GM12891 (cell line): ENCODE measurements at places on chromosomes 13 and 19.

- DNase-seq: no peak
Observed at GRCh38 chr19:55461974-55462626, 658 bp upstream of the ISOC2 start.

DNA sequence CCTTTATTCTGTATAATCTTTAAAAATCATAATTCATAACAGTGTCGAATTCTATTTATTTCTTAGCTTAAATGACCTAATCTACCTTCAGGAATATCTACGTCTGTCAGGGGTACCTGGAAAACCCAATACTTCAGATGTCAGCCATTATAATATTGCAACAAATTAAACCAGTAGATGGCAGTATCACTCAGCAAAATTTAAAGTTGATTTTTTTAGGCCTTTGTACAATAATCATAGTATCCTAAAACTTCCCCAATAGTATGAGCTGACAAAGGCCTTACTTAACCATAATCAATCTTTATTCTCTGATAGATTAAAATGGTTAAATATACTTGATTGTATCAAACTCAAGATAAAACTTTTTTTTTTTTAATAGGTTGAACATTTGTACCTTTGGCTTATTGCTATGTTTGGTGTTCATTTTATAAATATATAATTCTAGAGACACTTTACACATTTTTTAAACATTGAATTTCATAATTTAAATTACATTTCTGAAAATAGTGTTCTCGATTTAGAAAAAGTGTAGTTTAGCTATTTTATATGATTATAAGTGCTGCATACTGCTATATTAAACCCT, 830.2 kb upstream of the SPRY2 start:
- no peak for DNase-seq

GRCh38 chr13:111139873-111140561, 24.9 kb downstream of the ARHGEF7 start:
- no peak for DNase-seq

GRCh38 chr13:39023761-39024160, 14.1 kb downstream of the PROSER1 start:
- no peak for DNase-seq

DNA sequence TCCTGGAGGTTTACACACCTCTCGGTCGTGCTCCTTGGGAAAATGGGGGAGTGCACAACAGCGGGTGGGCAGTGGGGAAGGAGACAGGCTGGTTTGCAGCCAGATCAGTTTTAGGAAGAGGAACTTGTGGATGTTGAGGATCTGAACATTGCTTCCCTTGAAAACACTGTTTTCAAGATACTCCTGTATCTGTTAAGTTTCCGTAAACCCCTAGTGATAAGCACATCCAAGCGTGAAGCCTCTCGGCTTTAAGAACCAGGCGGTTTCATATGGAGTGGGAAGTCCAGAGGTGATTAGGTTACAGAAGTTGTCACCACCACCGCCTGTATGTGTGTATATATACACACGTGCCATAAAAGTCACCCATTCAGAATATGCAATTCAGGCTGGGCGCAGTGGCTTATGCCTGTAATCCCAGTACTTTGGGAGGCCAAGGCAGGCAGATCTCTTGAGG, 47.4 kb downstream of the SIPA1L3 start:
- DNase-seq: no peak

DNA sequence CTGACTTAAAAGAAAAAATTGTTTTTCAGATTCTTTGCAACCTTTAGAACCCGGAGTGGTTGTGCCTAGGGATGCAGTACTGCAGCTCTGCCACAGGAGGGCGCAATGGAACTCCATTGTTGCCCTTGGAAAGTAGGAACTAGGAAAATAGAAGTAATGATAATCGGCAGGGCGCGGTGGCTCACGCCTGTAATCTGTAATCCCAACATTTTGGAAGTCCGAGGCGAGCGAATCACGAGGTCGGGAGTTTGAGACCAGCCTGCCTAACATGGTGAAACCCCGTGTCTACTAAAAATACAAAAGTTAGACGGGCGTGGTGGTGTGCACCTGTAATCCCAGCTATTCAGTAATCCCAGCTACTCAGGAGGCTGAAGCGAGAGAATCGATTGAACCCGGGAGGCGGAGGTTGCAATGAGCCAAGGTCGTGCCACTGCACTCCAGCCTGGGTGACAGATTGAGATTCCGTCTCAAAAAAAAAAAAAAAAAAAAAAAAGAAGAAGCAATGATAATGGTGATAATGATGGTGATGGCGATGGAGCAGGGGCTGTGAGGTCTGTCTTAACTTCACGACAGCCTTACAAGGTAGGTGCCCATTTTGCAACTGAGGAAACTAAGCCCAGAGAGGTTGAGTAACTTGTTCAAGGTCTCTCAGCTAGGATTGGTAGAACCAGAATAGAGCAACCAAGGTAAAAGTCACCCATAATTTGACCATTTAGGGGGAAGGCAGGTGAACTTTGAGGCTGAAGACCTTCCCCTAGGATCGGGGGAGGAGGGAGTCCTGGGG, 5.5 kb upstream of the ADAMTS10 start:
- no peak for DNase-seq

GRCh38 chr19:55500368-55500952, 12.2 kb downstream of the SSC5D start:
- no peak for DNase-seq

- DNase-seq: no peak
Observed at GRCh38 chr13:64935441-64935840, 2294.7 kb downstream of the PCDH9 start.

GRCh38 chr19:2331601-2332246, 3.2 kb downstream of the SPPL2B start:
- DNase-seq: no peak

- no peak for DNase-seq
Observed at GRCh38 chr19:28843761-28844492, 369.0 kb downstream of the UQCRFS1 start.

DNA sequence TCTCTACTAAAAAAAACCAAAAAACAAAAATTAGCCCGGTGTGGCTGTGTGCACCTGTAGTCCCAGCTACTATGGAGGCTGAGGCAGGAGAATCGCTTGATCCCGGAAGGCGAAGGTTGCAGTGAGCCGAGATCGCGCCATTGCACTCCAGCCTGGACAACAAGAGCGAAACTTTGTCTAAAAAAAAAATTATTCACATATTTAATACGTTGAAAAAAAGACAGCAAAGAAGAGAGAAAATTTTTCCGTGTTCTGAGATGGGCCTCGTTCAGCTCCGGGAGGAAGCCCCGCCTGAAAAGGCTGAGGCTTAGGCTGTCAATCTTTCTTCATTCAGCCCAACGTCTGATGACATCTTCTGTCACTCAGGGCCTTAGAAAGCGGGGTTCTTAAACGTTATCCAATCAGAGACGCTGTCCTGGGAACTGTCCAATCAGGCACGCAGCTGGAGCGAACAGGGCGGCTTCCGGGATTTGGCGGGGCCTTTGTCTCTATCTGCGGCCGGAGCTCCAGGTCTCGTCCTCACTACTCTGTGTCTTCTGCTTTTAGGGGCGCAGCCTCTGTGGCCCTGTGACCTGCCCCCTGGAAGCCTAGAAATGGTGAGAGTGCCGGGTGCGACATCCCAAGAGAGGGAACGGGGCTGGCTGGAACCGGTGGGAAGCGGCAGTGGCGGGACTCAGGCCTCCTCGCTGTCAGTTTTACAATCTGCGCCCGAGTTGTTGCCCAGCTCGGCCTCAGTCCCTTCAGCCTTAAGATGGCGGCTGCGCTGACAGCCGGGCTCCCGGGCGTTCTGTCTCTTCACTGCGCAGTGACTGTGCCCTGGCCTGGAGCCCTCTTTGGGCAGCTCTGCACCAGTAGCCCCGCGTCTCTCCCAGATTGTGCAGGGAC, at the start of gene ZNF726:
TSS of gene ZNF726 (plus strand) at position 485 of the 885 bp plus-strand sequence. CDS start at position 594, 109 bp downstream.
- DNase-seq: peak; percentile 42

DNA sequence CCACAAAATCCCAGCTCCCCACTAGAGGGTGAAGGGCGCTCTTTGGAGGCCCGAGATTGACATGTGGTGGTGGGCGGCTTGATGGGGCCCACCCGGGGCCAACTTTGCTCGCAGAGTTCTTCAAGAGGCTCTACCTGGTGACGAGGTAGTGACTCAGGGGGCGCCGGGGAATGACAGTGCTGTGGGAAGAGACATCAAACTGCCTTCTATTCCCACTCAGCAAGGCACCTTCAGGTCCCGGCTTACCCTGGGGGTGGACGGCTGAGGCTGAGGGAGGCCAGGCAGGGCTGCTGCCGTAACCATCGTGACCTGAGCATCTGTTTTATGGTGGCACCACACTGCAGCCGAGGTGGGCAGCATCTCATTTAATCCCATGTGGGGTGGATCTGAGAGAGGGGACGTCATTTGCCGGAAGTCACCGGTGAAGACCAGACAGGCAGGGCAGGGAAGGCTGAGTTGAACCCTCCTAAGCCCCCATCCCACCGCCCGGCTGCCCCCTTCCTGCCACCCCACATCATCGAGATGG, 1.6 kb downstream of the LINGO3 start:
- DNase-seq: no peak

- no peak for DNase-seq
Observed at GRCh38 chr19:16051254-16052025, 24.9 kb upstream of the TPM4 start.

DNA sequence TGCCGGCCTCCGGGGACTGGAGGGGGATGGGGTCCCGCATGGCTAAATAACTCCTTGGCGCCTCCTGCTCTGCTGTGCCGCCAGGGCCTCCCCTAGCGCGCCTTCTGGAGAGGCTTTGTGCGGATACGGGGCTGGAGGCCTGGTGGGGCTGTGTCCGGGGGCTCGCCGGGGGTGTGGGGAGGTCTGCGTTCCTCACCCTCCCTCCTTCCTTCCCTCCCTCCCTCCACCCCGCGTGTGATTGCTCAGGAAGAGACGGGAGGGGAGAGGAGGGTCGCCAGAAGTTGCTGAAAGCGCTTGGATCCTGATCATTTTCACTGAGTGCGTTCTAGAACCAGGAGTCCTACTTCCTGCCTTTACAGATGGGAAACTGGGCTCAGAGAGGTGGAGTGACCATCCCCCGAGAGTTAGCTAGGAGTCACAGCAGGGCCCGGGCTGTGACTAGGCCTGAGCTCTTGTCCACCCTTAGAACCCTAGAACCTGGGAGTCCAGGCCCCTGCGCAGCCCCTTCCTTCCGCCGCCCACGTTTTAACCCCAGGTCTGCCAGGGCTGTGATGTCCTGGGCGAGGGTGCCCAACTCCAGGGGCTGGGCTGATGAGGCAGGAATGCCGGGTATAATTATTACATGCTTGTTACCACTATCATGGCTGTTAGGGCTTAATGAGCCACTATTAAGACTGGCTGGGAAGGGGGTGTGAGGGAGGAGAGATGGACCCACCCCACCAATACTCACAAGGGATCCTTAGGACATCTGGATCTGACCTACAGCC, 782 bp upstream of the JUND start:
- DNase-seq: no peak

DNA sequence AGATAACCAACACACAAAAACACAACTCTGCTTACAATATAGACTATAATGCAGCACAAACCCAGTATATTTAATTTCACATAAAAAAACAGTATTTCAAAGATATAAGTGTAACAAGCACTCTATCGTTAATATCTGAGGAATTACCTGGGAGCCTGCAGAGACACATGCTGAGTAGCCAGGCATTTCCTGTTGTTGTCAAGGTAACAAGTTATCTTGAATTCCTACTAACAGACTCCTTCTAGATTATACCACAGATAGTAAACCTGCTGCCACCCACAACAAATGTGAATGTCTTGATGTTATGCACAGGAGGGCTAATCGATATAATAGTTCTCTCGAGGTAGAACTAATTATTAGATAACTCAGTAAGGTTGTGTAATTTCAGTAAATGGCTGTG, 826.0 kb upstream of the PRR20A start:
- no peak for DNase-seq

DNA sequence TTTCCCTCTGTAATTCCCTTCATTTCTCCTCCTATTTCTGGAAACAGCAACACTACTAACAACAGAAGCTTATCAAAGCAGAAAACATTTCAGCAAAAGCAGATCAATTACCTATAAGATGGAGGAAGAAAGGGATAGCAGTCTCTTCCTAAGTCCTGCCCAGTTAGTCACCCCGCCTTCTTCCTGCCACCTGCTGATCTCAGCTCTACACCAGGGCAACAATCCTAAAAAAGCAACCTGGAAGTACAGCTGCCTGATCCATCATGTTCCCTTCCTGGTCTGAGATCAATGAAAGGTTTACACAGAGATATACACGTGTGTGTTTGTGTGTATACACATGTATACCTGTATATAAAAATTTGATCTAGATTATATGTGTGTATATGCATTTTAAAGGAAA, 59.4 kb downstream of the TSC22D1 start:
- no peak for DNase-seq

- DNase-seq: no peak
Observed at GRCh38 chr19:46107371-46107770, 17.1 kb downstream of the IGFL3 start.

GRCh38 chr13:48194379-48194754, 38.6 kb upstream of the ITM2B start:
- DNase-seq: no peak

DNA sequence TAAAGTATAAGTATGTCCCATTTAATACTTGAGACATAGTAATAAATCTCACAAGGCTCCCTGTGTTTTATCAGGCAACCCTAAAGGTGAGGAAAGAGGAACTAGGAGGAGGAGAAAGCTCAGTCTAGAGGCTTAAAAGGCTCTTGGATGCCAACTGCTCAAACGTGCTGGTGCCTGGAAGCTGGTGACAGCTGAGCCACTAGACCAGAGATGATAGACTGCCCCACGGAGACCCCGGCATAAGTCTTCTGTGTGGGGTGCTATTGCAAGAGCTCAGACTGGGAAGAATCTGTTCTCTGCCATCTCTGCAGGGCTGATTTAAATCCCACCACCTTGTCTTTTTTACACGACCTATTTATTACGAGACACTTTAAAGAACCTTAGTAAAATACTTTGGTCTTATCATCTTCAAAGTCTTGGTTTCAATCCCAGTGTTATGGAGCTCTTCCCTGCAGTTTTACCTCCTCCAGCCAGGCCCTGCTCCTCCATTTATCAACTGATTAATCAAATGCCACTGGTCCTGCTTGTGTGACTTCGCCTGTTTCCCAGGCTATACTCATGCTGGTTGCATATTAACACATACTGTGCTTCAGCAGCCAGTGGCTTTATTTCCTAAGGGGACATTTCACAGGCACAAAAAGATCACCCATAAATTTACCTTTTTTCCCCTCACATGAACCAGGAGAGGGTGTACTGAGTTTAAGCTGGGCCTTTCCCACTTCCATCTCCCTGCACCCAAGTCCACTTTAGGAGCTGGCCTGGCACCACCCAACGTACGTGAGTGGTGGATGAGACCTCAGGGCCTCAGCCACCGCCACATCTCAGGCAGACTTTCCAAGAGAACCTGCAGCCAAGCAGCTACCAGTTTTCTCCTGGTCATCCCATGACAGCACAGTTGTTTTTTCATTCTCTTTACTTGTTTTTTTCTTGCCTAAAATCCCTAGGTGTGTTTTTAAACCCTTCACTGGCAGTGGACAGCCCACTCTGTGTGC, 7.8 kb upstream of the ATP12A start:
- DNase-seq: no peak

GRCh38 chr13:25733696-25734435, 317.9 kb downstream of the SHISA2 start:
- no peak for DNase-seq

DNA sequence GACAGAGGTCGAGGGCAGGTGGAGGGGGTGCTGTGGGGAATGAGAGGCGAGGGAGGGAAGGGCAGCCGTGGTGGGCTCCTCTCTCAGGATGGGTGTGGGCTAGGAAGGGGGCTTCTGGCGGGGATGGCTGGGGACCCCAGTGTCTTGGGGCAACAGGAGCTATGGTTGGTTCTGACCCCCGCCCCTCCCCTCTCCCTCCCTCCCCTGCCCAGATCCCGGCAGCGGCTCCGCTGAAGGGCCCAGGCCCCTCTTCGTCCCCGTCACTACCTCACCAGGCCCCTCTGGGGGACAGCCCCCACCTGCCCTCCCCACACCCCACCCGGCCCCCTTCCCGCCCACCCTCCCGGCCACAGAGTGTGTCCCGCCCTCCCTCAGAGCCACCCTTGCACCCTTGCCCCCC, 19.3 kb upstream of the EHD2 start:
- DNase-seq: no peak
